Mucosa of descending colon (tissue), 3 donors: ENCODE measurements at places on chromosomes 11 and 22. TPM values are rescaled to one million over a fixed set of nuclear protein-coding genes. Genes with fewer than 3 reads are reported as not detected.

- DNase-seq, result no peak
Observed at GRCh38 chr22:29130476-29130875, 57.6 kb downstream of the KREMEN1 start.

Gene TESMIN
- total RNA-seq, result 22.7 TPM

- no peak for DNase-seq
Observed at GRCh38 chr22:47553436-47553835, 791.0 kb downstream of the TBC1D22A start.

DNA sequence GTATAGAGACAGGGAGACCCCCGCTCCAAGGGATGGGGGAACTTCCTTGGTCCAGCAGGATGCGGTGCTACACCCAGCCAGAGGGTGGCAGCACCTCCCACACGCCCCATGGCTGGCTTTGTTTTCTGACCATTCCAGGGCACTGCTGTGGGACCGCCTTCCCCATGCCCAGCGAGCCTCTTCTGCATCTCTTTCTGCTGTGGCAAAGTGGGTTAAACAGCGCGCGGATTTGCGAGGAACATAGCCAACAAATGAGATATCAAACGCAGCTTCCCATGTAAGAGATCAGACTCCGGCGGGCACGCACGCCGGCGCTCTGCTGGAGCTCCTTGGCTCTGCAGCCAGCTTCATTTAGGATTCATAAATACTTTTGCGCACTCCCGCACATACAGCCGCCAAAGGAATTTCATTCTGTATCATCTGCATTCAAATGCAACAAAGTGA lies 485.8 kb upstream of the CADM1 start:
- DNase-seq, result no peak

- no peak for DNase-seq
Observed at GRCh38 chr22:49524362-49524761, 303.3 kb downstream of the BRD1 start.

Gene NPAS4
- not detected for total RNA-seq

DNA sequence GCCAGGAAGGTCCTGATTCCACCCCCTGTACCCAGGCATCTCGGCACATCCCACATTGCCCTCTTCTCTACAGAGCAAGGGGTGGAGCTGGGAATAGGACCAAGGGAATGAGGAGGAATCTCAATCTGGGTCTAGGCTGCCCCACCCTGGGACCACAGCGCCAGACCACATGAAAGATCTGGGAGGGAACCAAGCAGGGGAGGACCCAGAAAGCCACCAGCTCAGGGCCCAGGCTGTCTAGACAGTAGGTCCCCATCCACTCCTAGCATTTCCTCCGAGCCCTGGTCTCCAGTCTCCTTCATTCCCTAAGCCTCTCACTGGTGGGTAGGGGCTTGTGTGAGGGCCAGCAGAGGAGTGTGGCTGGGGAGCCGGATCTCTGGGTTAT lies 11.6 kb downstream of the PHLDB1 start:
- no peak for DNase-seq

- DNase-seq, result no peak
Observed at GRCh38 chr22:19411690-19412045, 19.9 kb downstream of the HIRA start.

Gene CBX6
- total RNA-seq, result 84.0 TPM

- no peak for DNase-seq
Observed at GRCh38 chr22:26432619-26433311, 3.7 kb downstream of the ASPHD2 start.

Gene ENTHD1
- total RNA-seq, result not detected

Gene MRGPRX2
- total RNA-seq, result 0.98 TPM

Gene PNPLA5
- not detected for total RNA-seq

DNA sequence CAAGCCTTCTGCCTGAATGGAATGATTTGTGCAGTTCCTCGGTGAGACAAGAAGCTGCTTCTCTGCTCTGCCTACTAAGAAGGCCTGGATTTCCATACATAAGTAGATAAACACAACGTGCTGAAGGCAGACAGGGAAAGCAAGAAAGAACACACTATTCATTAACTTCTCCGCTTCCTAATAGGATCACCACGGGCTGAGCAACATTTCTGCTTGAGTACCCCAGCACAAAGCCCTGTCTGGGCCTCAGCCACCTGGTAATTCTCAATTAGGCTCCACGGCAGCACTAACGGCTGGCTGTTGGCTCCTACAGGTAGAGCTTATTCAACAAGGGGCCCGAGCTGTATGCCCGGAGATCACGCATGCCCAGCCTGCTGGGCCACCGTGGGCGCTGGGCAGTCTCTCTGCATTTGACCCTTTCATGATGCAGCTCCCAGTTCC lies 1156.6 kb downstream of the TBC1D22A start:
- DNase-seq, result no peak

DNA sequence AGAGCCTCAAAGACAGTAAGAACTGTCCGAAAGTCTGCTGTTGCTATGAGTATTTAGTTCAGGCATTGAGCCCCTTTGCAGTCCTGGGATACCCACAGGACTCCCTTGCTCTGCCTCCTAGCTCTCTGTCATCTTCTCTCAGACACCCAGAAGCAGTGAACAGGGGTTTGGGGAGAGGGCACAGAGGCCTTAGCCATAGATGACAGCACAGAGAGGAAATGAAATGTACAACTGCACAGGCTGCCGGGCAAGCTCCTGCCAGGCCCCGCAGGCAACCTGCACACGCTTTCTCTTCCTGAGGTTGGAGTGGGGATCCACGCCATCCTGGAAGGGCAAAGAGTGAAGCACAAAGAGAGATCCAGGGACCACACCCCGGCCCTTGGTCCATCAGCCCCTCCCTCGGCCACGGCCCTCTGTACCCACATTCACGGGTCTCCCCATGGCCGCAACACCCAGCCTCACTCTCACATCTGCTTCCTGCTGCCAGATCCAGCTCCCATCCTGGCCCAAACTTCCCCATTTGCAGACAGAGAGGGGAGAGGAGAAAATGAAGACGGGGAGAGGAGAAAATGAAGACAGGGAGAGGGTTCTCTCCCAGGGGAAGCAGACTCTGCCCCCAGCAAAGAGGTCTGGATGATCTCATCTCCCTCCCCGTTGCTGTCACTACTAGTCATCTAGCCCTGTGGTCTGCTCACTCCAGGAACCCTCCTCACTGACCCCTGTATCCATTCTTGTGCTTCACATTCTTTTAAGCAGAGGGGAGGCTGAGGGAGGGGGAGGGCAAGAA lies 40.7 kb downstream of the CD6 start:
- no peak for DNase-seq

- no peak for DNase-seq
Observed at GRCh38 chr11:26201411-26201810, 130.5 kb upstream of the ANO3 start.

Gene ACCS
- 22.9 TPM for total RNA-seq

Gene SELENOM
- total RNA-seq, result 22.3 TPM

- DNase-seq, result no peak
Observed at GRCh38 chr11:106621484-106621883, 396.8 kb downstream of the GUCY1A2 start.

Gene BDNF
- 0.25 TPM for total RNA-seq

GRCh38 chr11:85748455-85748891 lies 62.5 kb downstream of the SYTL2 start:
- no peak for DNase-seq

- no peak for DNase-seq
Observed at GRCh38 chr22:37640591-37641560, 1.4 kb downstream of the SH3BP1 start.

GRCh38 chr11:10443152-10443551 lies 11.9 kb upstream of the AMPD3 start:
- DNase-seq, result no peak

DNA sequence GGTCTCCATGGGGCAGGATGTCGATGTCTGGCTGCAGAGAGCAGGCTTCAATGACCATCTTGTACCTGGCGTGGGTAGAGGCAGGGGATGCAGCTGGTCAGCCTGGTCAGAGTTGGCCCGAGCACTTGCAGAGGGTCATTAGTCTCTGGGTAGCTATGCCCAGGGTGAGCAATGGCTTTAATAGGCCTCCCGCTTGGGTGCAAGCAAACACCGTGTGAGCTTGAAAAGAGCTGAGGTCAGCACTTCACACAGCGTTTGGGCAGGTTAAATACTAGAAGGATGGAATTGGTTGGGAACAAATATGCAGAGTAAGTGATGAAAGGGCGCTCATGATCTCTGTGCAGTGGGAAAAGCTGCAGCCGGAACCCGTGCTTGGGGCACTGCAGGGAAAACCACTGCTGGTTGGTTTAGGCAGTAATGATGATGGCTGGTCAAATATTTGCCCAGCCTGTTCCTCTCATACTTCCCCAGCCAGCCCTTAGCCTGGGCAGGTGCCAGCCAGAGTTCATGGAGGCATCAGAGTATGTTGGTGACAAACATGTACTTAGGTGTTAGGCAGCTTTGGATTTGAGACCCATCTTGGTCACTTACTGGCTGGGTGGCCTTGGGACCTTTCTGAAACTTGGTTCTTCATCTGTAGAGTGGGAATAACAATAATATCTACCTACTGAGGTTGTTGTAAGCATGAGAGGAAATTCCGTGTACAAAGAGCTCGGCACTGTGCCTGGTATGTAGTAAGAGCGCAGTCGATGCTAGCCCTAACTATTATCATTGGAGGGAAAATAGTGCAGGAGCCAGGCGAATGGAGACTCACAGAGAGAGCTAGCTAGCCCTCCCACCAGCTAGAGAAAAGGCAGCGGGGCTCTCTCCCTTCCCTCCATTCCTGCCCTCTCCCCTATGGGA lies 25.2 kb upstream of the KCNJ11 start:
- DNase-seq, result peak; percentile 81

GRCh38 chr22:43835736-43836135 lies 23.6 kb upstream of the EFCAB6 start:
- no peak for DNase-seq

DNA sequence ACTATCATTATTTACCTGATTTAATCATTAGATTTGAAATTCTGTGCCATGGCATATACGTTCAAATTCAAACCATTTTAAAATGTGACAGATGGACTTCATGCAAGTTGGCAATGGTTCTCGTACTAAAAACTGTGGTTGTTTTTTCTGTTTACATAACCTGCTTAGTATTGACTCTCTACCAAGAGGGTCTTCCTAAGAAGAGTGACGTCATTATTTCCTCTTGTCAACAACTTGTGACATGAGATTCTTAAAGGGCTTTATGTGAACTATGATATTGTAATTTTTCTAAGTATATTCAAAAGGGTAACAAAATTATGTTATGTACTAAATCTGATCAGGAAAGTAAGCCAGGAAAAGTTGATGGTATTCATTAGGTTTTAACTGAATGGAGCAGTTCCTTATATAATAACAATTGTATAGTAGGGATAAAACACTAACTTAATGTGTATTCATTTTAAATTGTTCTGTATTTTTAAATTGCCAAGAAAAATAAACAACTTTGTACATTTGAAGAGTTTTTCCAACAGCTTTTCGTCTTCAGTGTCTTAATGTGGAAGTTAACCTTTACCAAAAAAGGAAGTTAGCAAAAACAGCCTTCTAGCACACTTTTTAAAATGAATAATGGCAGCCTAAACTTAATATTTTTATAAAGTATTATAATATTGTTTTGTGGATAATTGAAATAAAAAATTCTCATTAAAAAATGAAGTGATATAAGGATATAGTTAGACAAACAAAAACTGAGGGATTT lies 87.0 kb downstream of the GRK3 start:
- no peak for DNase-seq

Gene CD248
- total RNA-seq, result 28.5 TPM

DNA sequence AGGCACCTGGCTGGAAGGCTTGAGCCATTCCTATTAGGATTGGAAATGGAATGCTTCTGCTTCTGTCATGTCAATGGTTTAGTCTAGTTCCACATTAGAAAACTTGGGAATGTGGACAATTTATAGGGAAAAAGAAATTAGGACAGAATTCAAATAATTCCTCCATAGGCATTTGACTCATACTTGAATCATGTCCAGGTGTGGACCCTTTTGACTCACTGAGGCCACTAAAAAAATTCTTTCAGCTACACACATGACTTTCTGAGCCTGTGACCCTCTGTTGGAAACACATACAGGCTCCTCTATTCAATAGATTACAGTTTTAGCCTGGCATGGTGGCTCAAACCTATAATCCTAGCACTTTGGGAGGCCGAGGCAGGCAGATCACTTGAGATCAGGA lies 100.5 kb downstream of the RASSF10 start:
- DNase-seq, result no peak

GRCh38 chr22:46748908-46749675 lies 11.0 kb upstream of the CERK start:
- peak; percentile 39 for DNase-seq

Gene MYEOV
- total RNA-seq, result 7.5 TPM
